EL (cell line): ENCODE measurements at places on chromosomes 13 and 19.
A peak's percentile ranks its signal among the peaks of the same experiment; 100 is the strongest.

DNA sequence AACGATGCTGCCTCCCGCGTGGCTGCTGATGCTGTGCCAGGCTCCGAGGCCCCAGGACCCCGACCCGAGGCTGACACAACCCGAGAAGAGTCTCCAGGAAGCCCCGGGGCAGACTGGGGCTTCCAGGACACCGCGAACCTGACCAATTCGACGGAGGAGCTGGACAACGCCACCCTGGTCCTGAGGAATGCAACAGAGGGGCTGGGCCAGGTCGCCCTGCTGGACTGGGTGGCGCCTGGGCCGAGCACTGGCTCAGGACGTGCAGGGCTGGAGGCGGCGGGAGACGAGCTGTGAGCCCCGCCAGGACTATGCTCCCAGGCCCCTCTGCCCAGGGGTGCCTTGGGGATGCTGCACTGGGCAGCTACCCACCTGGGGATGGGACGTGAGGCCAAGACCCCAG is 10.7 kb downstream of the SIRT6 start:
- DNase-seq, result no peak

- DNase-seq, result no peak
These were observed 205.1 kb downstream of the DACH1 start for GRCh38 chr13:71661921-71662320.

GRCh38 chr19:5206751-5207075 is 133.9 kb downstream of the PTPRS start:
- no peak for DNase-seq

GRCh38 chr19:9836021-9836420 is 903 bp downstream of the PIN1 start:
- peak; percentile 51 for DNase-seq

DNA sequence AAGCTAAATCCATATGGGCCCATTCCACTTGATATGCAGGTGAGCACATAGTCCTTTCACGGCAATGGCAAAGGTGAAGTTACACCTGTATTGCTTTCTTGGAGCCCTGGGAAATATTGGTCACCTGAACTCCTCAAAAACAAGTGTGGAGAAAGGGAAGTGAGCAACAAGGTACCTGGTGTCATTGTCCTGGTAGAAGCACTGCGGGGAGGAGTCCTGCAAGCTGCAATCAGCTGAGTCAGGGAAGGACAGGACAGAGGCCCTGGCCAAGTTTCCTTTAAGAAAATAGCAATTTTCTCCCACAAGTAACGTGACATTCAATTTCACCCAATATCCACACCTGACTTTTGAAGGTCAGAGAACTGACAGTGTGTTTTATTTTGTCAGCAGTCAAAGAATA is 389.1 kb downstream of the IRS2 start:
- DNase-seq, result no peak

DNA sequence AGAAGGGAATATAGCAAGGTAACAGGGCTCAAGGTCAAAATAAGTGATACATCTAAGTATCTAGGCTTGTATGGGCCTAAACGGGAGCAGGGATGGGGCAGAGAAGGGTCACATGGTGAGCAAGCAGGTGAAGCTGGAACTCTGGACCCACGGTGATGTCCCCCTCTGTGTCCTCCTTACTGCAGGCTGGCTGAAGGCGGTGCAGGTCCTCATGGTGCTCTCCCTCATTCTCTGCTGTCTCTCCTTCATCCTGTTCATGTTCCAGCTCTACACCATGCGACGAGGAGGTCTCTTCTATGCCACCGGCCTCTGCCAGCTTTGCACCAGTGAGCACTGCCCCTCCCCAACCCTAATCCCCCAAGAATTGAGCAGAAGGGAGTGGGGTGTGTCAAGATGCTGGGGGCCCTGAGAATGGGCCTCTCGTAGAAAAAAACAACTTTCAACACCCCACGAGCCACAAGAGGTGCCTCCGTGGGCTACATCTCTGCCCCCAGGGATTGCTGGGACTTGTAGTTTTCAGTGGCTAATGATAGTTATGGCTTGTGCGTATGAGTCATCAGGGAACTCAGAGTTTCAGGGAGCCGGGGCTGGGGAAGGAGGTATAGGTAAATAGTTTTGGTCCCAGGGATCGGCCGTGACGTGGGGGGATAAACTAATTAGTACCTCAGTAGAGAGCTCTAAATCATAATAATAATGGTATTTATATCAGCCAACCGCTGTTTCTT is 4.0 kb downstream of the EMP3 start:
- peak; percentile 59 for DNase-seq

DNA sequence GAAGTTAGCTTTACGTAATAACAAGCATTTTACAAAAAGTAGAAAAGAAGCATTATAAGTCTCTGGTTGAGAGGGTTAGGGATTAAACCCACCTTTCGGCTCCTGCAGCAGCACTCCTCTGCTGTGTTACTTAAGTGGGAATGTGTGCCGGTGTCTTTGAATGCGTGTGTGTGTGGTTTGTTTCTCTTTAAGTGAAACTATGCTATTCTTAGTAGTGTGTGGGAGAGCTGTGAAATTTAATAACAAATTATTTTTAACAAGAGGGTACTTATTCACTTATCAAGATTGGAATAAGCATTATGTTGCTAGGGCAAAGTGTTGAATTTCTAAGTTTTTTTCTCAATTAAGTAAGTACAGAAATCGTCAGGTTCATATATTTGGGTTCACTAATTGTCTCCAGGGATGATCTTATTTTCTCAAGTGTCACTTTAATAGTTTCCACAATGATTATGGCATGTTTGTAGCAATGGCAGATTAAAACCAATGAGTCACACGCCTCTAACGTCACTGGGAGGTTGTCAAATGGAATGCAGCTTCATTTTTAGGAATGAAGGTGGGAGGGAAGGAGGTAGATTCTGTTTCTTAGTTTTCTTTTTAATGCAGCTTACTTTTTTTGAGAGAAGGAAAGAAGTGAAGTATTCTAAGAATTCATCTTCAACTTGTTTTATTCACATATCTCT is 151.3 kb downstream of the LMO7 start:
- peak; percentile 64 for DNase-seq

GRCh38 chr19:56098731-56099568 is 22.1 kb downstream of the ZNF787 start:
- no peak for DNase-seq

GRCh38 chr19:10122045-10122444 is 2.3 kb upstream of the EIF3G start:
- DNase-seq, result peak; percentile 48

- no peak for DNase-seq
These were observed 13.4 kb downstream of the CYP2A6 start for GRCh38 chr19:40836754-40837429.
